ENCODE measurements at places on chromosomes 13 and 19.
A peak's percentile ranks its signal among the peaks of the same experiment; 100 is the strongest.

DNA sequence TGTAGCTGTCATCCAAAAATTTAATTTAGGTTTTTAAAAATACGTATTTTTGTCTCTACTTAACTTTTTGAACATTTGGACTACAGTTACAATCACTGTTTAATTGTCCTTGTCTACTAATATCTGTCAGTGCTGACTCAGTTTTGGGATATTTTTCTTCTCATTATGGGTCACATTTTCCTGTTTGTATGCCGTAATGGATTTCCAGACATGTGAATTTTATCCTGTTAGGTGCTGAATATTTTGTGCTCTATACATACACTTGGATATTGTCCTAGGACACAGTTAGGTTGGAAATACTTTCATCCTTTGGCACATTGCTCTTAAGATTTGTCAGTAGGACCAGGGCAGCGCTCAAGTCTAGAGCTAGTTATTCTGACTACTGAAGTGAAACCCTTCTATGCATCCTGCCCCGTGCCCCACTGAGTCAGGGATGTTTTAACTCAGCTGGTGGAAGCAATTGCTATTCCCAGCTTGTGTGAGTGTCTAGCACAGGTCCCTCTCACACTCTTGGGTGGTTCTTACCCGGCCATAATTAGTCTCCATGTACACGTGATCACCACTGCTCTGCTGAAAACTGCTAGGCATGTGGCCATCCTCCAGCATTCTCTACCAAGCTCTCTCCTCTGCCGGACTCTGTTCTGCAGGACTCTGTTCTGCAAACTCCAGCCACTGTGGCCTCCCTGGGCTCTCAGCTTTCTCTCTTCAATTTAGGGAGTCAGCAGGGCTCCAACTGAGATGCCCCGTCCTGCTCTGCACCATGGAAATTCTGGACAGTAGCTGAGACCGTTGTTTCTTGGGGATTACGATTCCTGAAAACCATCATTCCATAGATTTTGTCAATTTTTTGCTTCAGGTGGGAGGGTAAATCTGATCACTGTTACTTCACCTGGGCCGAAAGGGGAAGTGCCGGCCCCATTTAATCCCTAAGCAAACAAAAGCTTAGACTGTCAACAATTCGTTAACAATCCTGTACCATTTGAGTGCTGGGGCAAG lies 11.1 kb downstream of the PROZ start:
- no peak for DNase-seq

DNA sequence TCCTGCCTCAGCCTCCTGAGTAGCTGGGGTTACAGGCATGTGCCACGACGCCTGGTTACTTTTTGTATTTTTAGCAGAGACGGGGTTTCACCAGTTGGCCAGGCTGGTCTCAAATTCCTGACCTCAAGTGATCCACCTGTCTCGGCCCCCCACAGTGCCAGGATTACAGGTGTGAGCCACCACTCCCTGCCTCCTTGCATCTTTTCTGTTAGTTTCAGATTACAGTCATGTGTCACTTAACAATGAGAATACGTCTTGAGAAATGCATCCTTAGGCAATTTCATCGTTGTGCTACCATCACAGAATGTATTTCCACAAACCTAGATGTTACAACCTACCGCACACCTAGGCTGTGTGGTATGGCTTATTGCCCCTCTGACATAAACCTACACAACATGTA lies 180.4 kb downstream of the TM9SF2 start:
- DNase-seq: no peak

DNA sequence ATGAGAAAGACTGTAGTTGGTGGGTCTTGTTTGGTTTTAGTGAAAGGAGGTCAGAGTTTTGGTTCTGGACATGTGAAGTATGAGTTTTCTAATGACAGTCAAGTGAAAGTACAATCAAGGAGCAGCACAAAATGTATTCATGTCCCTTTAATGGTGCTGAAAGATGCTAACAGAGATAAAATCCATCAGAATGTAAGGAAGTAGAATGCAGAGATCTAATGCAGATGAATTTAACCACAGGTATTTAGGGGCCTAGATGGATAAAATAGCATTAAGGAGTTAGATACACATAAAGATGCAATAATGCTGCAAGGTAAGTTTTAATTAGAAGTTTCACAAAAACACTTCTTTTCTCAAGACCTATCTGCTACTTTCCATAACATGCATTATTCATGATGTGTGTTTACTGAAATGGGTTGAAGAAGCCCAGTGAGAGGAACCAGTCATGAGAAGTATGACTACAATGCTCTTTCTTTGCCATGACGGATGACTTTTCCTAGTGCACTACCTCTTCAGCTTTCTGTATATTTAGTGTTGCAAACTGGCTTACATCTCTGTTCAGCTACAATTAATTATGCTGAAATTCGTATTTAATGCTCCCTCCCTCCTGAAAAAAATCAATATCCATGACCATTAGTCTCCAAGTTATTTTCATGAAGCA lies 222.9 kb upstream of the HTR2A start:
- DNase-seq: no peak

DNA sequence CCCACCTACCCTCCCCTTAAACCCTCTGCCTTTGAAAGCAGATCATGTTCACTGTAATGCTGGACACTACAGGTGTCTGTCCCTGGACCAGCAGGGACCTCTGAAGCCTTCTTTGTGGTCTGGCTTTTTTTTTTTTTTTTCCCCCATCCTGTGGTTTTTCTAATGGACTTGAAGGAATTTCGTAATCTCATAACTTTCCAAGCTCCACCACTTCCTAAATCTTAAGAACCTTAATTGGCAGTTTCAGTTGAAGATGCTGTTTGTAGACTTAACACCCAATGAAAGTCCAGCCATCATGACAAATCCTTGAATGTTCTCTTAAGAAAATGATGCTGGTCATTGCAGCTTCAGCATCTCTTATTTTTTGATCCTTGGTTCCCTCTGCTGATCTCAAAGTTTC lies 45.0 kb upstream of the LRCH1 start:
- DNase-seq: peak; percentile 79

GRCh38 chr13:94239135-94239534 lies 240.3 kb downstream of the DCT start:
- DNase-seq: peak; percentile 72

DNA sequence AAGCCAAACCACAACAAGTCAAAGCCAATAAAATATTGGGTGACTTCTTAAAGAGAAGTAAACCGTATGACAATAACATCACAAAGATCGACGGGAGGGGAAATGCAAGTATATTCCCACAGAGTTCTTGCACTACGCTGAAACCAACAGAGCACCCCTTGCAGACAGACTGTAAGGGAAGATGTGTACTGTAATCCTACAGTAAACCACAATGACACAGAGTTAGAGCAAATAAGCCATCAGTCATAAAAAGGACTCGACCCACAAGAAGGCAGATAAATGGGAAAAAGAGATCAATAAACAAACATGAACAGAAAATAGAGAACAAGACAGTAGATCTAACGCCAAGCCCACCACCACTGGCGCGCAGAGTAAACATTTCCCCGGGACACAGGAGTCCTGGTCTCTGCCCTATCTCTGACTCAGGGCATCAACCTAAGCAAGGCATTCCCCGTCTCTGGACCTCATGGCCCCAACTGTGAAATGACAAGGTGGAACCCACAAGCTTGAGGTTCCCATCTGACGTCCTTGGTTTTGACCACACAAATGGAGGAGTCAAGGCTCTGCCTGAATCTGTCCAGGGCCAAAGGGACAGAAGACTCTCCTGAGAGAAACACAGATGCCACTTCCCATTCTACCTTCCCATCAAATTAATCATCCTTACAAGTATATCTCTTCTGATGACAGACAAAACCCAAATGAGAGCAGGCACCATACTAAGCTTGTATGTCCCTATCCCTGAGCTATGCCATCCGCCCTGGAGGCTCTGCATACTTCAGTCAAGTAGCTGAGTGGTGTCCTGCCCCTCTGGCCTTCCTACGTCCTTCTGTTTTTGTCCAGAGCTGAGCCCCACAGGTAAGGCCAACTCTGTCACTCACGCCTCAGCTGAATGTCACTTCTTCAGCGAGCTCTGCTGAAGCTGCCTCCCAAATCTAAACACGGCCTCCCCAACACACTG lies 15.0 kb downstream of the SAFB2 start:
- no peak for DNase-seq

DNA sequence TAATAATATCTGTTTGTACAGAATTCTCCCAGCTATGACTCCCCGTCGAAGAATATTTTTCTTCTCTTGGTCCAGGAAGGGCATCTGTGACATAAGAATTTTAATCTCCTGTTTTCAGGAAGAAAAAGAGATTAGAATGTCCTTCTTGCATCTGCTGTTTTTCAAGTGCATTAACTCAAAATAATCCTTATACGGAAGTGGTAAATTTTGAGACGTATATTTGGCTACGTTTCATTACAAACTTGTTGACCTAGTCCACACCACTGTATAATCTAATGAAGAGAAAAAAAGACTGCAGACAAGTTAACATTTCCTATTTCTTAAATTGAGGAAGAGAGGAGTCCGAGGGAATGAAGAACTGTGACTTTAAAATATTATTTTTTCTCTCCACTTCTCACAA lies 959.9 kb downstream of the DIAPH3 start:
- no peak for DNase-seq

DNA sequence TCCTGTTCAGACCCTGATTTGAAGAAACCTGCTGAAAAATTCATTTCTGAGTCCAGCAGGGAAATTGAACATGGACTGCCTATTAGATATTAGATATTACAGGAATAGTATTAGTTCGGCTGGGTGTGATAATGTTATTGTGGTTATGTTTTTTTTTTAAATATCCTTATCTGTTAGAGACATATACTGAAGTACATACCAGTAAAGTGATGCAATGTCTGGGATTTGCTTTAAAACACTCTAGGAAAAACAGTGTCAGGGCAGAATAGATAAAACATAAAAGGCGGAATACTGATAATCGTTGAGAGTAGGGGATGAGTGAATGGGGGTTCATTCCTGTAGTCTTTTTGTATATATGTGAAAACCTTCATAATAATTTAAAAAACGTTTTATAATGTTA lies 28.7 kb upstream of the AMER2 start:
- DNase-seq: no peak

GRCh38 chr13:75458696-75459422 lies 23.1 kb downstream of the TBC1D4 start:
- DNase-seq: no peak

- no peak for DNase-seq
Measured at GRCh38 chr13:47798194-47798593, 202.9 kb downstream of the SUCLA2 start.

Measured in inflammatory macrophage treated with lipopolysaccharide for 1 hour (primary cell).